ENCODE measurements at places on chromosomes 2 and 18.

- DNase-seq: peak; percentile 8
Measured at GRCh38 chr2:206379266-206379665, 64.1 kb upstream of the ADAM23 start.

- DNase-seq: peak; percentile 33
Measured at GRCh38 chr2:235640926-235641723, 147.3 kb downstream of the AGAP1 start.

DNA sequence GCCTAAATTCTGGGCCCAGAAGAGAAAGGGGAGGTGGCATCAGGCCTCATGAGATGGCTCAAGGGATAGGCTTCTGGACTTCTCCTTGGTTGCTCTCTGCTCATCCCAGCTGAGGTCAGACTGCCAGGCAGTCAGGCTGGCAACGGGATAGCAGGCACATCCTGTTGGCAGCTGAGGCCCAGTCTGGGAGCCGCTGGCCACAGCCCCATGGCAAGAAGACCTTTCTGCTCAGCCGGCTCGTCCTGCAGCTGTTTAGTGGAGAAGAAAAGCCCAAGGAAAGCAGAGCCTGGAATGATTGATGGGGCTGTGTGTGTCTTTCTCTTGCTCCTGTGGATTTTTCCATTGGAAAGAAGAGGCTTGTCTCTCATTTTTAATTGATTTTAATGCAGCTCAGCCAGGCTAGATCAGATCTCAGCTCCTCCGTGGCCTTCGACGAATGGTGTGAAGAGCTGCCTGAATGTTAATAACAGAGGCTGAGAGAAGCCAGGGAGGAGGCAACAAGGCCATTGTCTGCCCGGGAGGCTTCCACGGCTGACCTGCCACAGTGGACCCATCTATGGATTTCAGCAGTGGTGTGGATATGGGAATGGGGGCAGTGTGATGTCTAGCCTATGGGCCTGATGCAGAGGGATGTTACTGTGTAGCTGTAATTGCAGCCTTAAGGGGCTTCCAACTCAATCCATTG is 99.5 kb downstream of the HS1BP3 start:
- no peak for DNase-seq

- no peak for DNase-seq
Measured at GRCh38 chr18:21040466-21040865, 71.1 kb downstream of the ROCK1 start.

Measured in skin of body (tissue), 3 donors.